ENCODE measurements at places on chromosomes 7 and 10.
A peak's percentile ranks its signal among the peaks of the same experiment; 100 is the strongest.

GRCh38 chr7:13288516-13288915 lies 601.1 kb downstream of the ARL4A start:
- no peak overlapping the region for H3K4me3 ChIP-seq
- no peaks in the 10 kb centered on the region for H3K27me3 ChIP-seq

GRCh38 chr7:101998906-101999240 lies 181.4 kb downstream of the CUX1 start:
- H3K36me3 ChIP-seq, result no peaks in the 10 kb centered on the region
- H3K27ac ChIP-seq, result no peak overlapping the region
- peak; percentile 83 for DNase-seq

- H3K4me1 ChIP-seq, result peaks cover 5% of the 10 kb centered on the region
- no peaks in the 10 kb centered on the region for H3K36me3 ChIP-seq
- H3K4me3 ChIP-seq, result no peak overlapping the region
- H3K27ac ChIP-seq, result no peak overlapping the region
- DNase-seq, result no peak
- H3K27me3 ChIP-seq, result no peaks in the 10 kb centered on the region
Measured at GRCh38 chr7:22826593-22826992, 3.9 kb upstream of the TOMM7 start.

GRCh38 chr7:37598824-37599223 lies 84.7 kb upstream of the GPR141 start:
- no peaks in the 10 kb centered on the region for H3K4me1 ChIP-seq
- DNase-seq, result no peak
- no peak overlapping the region for H3K4me3 ChIP-seq

DNA sequence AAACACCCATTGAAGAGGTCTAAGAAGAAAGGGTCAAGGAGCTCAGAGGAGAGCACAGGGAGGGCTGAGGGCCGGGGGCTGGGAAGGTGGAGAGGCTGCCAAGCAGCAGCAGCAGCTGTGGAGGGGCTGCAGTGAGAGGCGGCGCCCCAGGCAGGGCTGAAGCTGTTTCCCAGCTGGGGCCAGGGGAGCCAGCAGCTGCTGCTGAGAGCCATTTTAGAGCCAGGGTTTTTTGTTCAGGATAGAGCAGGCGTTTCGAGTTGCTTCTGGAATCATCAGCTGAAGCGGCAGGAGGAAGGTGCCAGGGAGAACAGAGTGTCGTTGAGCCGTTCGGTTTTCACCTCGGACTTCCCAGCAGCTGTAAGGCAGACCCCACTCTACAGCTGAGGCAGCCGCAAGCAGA lies 62.7 kb downstream of the LANCL2 start:
- peak overlapping the region; percentile 53 for H3K4me3 ChIP-seq
- no peaks in the 10 kb centered on the region for H3K27me3 ChIP-seq
- peak; percentile 90 for DNase-seq
- peak overlapping the region; percentile 78 for H3K27ac ChIP-seq

DNA sequence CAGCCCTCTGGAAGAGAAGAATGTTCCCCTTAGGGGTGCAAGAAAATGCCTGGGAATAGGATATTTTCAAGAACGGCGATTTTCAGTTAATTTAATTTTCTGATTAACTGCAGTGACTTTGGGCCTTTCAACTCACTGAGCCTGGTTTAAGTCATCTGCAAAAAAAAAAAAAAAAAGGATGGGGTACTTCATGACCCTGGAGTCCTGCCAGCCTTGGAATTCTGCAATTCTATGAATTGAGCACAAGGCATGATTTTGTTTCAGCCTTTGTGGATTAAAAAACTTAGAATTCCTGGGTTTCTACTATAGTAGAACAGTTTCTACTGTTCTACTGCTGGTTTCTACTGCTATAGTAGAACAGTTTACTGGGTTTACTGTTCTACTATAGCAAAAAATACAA lies 58.3 kb upstream of the CALD1 start:
- H3K27ac ChIP-seq, result no peak overlapping the region
- no peaks in the 10 kb centered on the region for H3K4me1 ChIP-seq
- H3K4me3 ChIP-seq, result no peak overlapping the region
- no peaks in the 10 kb centered on the region for H3K36me3 ChIP-seq
- DNase-seq, result no peak

DNA sequence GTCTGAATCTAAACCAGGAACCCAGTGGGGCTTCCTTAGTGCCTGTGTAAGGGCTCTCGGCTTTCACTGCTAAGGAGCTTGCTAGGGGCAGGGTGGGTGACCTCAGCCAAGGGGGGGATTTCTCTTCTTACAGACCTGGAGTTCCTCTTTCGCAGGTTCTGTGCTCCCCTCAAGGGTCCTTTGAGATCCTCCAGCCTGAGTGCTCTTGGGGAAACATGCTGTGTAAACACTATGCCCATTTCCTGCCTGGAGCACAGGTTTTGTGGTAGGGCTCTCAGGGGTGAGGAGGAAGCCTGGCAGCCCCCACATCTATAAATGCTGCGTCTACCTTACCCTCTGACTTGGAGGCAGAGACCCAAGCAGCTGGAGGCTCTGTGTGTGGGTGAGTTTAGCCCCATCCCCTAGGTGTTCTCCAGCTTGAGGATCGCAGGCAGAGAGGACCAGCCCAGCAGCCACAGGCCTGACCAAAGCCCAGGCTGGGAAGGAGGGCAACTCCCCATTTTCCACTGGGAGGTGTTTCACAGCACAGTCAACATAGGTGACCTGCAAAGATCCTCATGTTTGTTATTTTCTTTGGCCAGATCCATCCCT lies at the start of gene SFTPA1:
Gene SFTPA1, plus strand, starts transcription at position 339 of the 591 bp plus-strand sequence. CDS start 887 bp downstream, outside the sequence.
- no peaks in the 10 kb centered on the region for H3K27me3 ChIP-seq
- no peaks in the 10 kb centered on the region for H3K4me1 ChIP-seq
- DNase-seq, result no peak
- no peaks in the 10 kb centered on the region for H3K36me3 ChIP-seq
- no peak within 1 kb of the TSS for H3K27ac ChIP-seq
